ENCODE measurements at places on chromosomes 13 and 19.

DNA sequence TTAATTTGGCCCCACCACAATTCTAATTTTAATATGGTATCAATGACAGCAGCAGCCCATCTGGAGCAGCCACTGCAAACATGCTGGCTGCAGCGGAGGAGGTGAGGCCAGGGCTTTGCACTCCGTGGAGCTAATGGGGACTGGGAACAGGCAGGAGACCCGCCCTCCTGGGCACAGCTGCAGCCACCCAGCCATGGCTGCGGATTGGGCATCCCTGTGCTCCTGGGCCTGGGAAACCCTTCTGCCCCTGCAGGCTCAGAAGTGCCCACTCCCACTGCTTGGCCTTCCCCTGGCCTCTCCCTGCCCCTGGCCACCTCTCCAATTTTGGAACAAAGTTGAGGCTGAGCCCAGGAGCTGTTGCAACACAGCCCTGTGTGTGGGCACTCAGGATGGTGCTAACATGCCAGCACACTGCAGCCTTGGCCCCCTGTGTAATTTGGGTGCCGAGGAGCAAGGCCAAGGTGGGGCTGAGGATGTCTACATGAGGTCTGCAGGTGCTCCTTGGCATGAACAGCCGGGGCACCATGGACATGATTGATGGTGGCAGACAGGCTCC lies 123.6 kb downstream of the PCDH9 start:
- no peak for DNase-seq

GRCh38 chr19:9535934-9536333 lies 2.5 kb downstream of the ZNF426 start:
- no peak for DNase-seq

DNA sequence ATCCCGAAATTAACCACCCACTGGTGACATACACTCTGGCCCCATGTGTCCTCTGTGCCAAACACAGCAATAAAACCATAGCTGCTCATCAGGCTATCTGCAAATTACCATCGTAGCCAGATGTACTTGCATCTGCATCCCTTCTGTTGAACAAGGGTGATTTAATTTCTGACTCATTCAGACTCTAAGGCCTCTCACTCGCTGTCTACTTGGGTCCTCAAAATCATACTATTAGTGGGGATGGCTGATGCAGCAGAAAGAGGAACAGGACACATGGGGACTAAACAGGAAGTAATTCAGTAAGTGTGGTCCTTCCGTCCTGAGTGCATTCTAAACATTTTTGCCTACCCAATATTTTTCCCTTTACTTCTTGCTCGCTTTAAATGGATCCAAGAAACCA lies 2275.0 kb upstream of the PCDH20 start:
- no peak for DNase-seq

DNA sequence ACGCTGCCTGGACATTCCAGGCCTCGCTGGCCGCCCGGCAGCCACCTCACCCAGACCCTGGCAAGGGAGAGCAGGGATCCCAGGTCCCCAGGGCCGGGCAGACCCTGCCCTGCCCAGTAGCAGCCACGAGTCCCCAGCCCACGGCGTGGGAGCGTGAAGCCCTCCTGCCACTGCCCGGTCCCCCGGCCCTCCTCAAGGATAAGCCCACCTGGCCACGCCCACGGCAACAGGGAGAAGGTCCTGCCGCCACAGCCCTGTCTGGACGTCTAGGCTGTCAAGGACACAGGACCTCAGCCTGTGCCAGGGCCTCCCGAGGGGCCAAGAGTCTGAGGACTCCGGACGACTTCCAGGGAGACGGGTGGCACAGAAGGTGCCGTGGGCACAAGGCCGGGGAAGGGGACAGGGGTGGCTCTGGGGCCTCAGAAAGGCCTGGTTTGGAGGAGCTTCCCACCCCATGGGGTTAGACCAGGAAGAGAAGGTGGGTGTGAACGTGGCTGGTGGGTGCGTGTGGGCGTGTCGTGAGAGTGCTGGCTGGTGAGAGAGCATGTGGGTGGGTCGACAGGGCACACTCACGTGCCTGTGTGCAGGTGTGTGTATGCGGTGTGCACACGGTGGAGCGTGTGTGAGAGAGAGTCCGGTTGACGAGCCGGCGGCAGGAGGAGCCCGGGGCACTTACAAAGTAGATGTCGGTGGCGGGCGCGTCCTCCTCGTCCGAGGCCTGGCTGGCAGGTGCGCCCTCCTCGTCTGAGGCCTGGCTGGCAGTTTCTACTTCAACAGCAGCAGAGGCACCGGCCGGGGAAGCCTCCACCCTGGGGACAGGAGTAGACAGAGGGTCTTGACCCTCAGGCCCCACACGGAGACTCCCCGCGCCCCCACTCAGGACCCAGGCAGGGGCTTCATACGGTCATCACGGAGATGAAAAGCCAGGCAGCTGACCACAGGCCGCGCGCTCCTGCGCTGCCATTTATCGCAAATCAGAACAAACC lies 11.9 kb upstream of the CACTIN start:
- no peak for DNase-seq

- DNase-seq, result no peak
Observed at GRCh38 chr13:36275190-36276002, 22.2 kb downstream of the CCDC169 start.

- DNase-seq, result peak; percentile 63
Observed at GRCh38 chr19:54178581-54179261, 5.8 kb upstream of the TMC4 start.

DNA sequence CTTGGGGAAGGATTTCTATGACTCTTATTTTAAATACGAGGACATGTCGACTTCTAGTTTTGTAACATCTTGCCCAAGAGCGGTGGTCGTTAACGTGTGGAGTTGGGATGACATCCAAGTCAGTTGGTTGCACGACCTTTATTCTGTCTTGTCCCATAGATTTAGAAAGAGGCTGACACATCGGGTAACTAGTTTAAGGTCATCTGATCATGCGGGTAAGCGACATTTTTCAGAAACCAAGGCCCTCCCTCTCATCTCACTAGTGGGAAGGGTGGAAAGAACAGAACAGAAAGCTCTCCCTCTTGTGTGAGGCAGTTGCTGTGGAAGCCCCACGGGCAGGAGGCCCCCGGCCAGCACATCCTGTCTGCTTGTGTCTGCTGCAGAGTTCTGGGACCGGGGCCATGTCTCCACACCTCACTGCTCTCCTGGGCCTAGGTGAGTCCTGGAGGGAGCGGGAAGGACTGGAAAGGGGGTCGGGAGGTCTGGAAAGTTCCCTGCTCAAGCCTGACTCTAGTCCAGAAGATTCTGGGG lies at the start of gene LAIR2:
Gene LAIR2, plus strand, starts transcription at position 314 of the 531 bp plus-strand sequence. Its CDS starts 88 bp downstream, at position 402.
- DNase-seq, result no peak

- no peak for DNase-seq
Observed at GRCh38 chr13:40920826-40921225, 98.3 kb downstream of the ELF1 start.

DNA sequence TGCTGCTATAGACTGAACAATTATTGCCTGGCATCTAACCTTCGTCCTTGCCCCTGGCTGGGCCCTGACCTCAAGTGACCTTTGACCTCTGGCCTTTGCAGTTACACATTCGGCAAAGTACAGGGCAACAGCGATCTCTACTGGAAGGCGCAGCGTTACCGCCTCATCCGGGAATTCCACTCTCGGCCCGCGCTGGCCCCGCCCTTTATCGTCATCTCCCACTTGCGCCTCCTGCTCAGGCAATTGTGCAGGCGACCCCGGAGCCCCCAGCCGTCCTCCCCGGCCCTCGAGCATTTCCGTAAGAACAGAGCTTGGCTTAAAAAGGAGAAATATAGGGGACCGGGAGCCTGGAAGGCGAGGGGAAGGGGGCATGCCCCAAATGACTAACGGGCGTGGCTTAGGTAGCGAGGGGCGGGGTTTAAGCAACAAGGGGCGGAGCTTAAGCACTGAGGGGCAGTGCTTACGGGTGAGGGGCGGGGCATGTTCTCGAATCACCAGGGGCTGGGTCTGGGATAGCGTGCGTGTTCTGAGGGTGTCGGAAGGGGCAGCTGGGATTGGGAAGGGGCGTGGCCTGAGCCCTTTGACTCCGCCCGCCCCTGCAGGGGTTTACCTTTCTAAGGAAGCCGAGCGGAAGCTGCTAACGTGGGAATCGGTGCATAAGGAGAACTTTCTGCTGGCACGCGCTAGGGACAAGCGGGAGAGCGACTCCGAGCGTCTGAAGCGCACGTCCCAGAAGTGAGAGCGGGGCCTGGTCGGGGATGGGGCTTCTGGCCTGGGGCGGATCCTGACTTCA lies 52.7 kb downstream of the TRPM4 start:
- peak; percentile 80 for DNase-seq

- no peak for DNase-seq
Observed at GRCh38 chr19:2663920-2664571, 38.4 kb downstream of the GNG7 start.

DNA sequence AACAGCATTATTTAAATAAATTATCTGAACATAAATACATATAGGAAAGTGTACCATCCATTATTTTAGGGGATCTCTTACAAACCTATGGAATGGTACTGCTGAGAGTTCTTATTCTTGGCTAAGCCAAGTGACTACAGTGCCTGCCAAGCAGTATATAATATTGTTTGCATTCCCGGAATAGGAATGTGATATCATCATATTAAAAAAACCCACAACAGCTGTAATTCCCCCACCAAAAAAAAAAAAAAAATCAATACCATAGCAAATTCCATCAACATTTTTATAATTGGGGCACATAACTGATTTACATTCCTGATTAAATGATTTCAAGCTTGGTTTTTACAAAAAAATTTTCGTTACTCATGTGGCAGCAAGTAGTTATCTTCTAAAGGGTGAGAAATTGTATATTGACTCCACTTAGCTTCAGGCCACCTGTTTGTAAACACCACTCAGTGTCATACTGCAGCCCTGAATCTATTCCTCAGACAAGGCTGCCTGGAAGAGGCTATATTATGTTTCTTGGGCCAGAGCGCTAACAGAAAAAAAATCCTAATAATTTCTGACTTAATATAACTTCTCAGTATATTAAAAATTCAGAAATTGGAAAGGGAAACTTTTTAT lies 278.1 kb downstream of the DNAJC15 start:
- no peak for DNase-seq

- DNase-seq, result no peak
Observed at GRCh38 chr13:33186861-33187291, 98.7 kb downstream of the STARD13 start.

DNA sequence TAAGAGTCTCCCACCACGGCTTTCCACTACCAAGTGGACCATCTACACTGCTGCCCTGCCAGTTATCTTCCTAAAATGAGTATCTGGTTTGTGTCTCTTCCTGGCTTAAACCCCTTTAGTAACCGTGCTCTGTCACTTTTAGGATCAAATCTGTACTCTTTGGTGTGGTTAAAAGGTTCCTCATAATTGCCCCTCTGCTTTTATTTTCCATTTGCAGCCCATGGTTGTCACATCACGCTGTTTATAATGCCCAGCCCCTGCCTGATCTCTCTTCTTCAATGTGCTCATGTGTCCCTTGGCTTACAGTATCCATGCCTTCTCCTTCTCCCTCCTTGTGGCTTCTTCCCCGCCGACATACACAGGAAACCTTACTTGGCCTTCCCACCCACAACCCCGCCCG lies 100.1 kb downstream of the DGKH start:
- DNase-seq, result no peak

DNA sequence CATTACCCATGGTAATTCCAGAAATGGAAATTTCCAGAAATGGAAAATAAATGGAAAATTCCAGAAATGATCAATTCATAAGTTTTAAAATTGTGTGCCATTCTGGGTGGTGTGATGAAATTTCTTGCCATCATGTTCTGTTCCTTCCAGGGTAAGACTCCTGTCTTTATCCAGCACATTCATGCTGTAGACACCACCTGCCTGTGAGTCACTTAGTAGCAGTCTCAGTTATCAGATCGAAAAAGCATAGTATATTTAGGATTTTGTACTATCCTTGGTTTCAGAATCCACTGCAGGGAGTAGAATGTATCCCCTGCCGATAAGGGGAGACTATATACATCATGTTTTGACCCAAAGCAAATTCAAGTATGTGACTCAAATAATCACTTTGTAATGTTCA lies 26.7 kb upstream of the CSNK1A1L start:
- no peak for DNase-seq

GRCh38 chr13:51453207-51453958 lies 547 bp upstream of the INTS6 start:
- peak; percentile 89 for DNase-seq

DNA sequence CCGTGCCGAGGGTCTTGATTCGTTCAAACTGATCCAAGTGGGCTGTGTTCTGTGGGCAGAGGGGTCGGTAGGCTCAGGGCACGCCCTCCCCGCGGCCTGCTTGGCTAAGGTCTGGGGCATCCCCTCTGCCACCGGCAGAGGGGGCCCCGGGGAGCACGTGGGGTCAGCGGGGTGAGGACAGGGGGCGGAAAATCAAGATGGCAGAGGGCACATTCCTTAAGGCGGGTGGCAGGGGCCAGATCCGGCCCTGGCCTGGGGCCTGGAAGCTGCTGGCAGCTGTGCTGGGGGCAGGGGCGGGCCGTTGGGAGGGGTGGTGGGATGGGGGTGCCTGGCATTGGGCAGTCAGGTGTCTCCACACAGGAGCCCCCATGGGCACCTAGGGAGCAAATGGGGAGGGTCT lies 10.7 kb downstream of the PRKACA start:
- no peak for DNase-seq

DNA sequence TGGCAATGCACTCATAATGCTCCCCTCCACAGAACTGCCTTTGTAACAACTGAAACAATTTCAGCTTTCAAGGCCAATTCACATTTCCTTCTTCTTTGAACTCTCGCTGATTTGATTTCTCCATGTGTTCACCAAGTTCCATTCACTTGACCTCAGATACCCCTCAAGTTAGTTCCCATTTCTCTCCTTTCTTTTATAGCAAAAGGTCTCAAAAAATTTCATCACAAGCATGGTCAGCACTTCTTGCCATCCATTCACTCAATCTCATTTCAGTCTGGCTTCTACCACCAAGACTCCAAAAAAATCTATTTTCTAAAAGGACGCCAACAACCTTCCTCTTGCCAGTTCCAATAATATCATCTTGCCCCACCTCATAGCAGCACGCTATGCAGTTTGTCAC lies 135.7 kb downstream of the DIAPH3 start:
- no peak for DNase-seq

DNA sequence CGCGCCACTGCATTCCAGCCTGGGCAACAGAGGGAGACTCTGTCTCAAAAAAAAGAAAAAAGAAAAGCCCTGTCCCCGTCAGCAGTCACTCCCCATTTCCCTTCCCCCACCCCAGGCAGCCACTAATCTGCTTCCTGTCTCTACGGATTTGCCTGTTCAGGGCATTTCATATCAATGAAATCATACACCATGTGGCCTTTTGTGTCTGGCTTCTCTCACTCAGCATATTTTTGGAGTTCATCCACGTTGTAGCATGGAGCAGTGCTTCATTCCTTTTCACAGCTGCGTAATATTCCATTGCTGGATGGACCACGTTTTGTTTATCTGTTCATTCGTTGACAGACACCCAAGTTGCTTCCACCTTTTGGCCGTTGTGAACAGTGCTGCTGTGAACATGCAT lies 36.1 kb upstream of the KLF2 start:
- no peak for DNase-seq

GRCh38 chr13:105519771-105520170 lies 1015.7 kb downstream of the EFNB2 start:
- no peak for DNase-seq

- no peak for DNase-seq
Observed at GRCh38 chr13:44280456-44280855, 93.2 kb upstream of the SERP2 start.

GRCh38 chr13:96822895-96823294 lies 171.4 kb downstream of the OXGR1 start:
- no peak for DNase-seq

- no peak for DNase-seq
Observed at GRCh38 chr13:42924344-42924743, 67.7 kb downstream of the EPSTI1 start.
